ENCODE measurements at places on chromosomes 5 and 9.

DNA sequence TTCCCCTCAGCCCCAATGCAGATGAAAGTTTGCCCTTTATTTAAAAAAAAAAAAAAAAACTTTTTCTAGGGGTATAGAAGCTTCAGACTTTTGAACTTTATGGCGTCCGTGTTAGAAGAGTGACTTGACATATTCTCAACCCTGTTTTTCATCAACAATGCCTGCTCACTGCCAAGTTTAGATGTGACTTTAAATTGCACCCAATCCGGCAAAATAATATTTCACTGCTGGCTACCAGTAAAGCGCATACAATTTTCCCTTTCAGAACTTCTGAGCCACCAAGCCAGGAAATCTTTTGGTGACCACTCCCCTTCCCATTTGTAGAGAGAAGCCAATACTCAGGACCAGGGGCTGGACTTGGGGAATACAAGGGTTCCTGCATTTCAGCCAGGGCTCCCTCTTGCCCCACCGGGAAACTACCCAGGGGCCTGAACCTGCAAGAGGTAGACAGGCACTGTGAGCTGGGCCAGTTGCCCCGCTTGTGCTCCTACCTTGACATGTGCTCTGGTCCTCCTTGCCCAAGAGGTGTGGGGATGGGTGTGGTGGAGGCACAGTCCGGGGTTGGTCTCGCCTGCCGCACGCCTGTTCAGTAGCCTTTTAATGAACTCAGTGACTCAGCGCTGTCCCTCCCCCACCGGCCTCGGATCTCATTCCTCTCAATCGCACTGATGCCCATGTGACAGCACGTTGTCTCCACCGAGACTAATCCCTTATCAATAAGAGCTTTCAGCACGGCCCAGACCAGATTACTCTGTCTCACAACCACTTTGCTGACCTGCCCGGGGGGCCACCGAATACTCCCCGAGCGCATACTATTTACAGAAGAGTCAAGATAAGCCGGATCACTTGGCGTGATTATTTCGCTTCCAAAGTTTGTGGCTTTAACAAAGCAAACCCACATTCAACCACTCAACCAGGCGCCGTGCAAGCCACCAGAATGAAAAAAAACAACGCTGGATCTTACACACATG, 226.4 kb downstream of the DCP2 start:
- no peak for DNase-seq

GRCh38 chr5:72107131-72107900, at the start of gene MAP1B:
Gene MAP1B, plus strand, starts transcription at chr5:72107475. Its CDS starts 57 bp downstream, at chr5:72107532.
- no peak for DNase-seq

DNA sequence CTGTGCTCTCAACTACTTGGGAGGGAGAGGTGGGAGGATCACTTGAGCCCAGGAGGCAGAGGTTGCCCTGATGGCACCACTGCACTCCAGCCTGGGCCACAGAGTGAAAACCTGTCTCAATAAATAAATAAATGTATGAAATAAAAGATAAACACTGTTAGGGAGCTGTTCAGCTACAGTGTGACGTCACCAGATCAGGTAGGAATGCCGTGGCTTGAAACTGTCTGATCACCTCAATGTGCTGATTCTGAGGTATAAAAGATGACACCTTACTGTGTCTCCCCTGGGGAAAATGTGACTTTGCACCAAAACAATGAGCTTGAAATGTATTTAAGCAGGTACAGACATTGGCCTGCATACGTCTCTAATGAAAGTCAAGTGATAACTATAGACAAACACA, 133.3 kb downstream of the ADAMTS16 start:
- no peak for DNase-seq

GRCh38 chr9:71758785-71759184, 9.5 kb downstream of the CEMIP2 start:
- no peak for DNase-seq

GRCh38 chr9:109861918-109862317, 81.9 kb downstream of the PALM2AKAP2 start:
- no peak for DNase-seq

- DNase-seq = no peak
These were observed 291.9 kb downstream of the EDIL3 start for GRCh38 chr5:84092738-84093137.

GRCh38 chr5:157745041-157745456, 1.5 kb downstream of the LSM11 start:
- no peak for DNase-seq

GRCh38 chr5:144028058-144028457, 142.4 kb downstream of the YIPF5 start:
- no peak for DNase-seq

- no peak for DNase-seq
These were observed 47.9 kb downstream of the PRRT1B start for GRCh38 chr9:131593091-131593820.

- no peak for DNase-seq
These were observed 118.6 kb upstream of the COL5A1 start for GRCh38 chr9:134522976-134523375.
